ENCODE measurements at places on chromosomes 1 and 21.

GRCh38 chr21:33315946-33316710, 8.6 kb upstream of the IFNAR1 start:
- DNase-seq, result no peak

DNA sequence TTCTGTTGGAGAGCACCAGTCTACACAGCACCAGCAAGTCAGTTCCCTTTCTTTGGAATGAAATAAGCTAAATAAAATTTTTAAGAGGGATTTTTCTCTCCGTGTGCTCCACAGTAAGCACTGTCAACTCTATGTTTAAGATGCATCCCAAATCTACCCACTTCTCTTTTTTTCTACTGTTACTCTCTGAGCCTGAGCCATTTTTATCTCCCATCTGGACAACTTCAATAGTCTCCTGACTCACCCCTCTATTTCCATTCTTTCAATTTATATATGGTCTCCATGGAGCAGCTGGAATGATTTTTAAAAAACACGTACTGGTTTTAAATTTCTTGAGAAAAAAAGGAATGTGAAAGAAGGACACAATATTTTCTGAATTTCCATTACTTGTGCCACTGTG, 24.7 kb upstream of the CCT8 start:
- DNase-seq, result peak; percentile 57

DNA sequence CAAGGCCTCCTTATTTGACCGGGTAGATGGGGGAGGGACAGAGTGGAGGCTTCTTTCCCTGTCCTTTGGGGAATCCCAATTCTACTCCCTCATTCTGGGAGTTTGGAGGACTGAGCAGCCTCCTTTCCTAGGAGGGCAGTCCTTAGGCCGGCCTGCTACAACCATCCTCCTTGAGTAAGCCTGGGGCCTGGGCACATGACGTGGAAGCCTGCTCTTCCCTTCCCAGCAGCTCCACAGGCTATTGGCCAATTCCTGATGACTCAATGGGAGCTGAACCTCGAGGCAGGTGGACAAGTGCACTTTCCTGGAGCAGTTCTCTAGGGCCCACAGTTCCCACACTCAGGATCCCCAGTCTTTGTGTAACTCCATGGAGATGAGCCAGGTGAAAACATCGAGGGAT, 3.1 kb downstream of the KCNA10 start:
- DNase-seq, result no peak

GRCh38 chr1:53294567-53294966, 33.3 kb downstream of the LRP8 start:
- peak; percentile 31 for DNase-seq

DNA sequence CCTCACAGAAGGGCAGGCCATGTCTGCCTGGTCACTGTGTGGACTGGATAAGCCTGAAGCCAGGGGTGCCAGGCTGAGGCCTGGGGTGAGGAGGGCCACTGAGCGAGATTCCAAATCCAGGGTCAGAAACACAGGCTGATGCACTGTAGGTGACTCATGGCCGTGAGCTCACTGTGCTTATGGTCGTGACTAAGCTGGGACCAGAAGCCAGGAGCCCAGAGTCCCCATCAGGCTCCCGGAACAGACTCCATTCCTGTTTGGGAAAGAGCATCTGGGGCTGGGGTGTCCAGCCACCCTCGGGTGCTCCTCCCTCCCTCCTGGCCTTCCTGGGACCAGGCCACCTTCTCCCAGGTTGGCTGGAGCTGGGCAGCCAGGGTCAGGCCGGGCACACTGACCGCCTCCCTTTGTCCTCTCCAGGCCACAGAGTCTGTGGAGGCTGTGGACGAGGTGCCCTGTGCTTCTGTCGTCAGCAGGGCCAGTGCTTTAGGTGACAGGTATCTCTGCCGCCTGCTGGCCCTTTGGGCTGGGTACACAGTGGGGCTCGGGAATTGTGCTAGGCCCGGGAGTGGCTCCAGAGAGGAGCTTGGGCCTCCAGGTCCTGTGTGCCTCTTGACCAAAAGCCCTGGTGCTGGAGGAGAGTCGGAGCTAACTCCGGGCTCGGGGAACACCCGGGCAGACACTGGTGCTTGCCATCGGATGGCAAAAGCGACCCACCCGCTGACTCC, 36.7 kb downstream of the AJAP1 start:
- no peak for DNase-seq

DNA sequence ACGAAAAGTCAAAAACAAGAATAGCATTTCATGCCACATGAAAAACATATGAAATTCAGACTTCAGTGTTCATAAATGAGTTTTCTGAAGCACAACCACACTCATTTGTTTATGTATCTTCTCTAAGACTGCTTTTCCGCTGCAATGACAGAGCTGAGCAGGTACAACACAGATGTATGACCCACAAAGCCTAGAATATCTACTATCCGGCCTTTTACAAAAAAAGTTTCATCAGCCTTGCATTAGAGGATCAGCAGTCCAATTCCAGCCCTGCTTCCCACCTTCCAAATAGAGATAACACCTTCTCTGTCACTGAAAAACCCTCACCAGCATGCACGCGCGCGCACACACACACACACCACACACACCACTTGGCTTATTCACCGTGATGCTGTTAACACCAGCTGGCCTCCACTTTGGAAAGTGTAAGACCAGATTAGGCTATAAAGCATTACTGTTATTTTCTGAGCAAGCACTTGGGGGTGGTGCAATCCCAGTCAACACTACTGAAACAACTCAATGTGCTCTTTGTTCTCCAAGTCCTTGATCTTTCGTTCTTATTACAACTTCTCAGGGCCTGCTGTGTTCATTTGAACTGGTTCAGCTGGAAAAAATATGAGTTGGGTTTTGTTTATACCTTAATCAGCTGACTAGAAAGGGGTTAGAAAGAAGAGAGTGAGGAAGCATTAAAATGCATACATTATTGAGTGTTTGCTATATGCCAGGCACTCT, 90.0 kb downstream of the GLUL start:
- DNase-seq, result peak; percentile 51

DNA sequence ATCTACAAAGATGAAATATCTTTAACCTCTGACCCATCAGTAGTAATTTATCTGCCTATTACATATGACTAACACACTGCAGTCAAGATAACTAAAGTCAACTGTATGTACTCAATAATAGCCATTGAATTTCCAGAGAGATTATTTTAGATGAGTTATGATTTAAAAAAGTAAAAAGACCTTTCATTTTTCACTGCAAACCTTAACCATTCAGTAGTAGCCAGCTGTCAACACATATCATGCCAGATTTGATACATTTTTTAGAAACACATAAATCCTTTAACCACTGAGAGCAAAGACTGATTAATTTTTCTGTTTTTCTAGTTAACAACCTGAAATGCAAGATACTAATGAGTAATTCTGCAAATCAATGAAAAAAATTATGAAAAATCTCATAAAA, 31.0 kb downstream of the PALMD start:
- DNase-seq, result peak; percentile 27
